ENCODE measurements at places on chromosomes 1 and 21.

- no peak for DNase-seq
Observed at GRCh38 chr1:103267893-103268292, 159.6 kb upstream of the COL11A1 start.

GRCh38 chr1:53543778-53544695 is 84.8 kb downstream of the DMRTB1 start:
- no peak for DNase-seq

GRCh38 chr1:116855191-116855619 is 54.5 kb upstream of the PTGFRN start:
- DNase-seq, result peak; percentile 10

GRCh38 chr1:56834137-56834900 is 15.1 kb upstream of the FYB2 start:
- DNase-seq, result no peak

GRCh38 chr21:46055863-46056281 is 42.0 kb upstream of the COL6A2 start:
- DNase-seq, result no peak

DNA sequence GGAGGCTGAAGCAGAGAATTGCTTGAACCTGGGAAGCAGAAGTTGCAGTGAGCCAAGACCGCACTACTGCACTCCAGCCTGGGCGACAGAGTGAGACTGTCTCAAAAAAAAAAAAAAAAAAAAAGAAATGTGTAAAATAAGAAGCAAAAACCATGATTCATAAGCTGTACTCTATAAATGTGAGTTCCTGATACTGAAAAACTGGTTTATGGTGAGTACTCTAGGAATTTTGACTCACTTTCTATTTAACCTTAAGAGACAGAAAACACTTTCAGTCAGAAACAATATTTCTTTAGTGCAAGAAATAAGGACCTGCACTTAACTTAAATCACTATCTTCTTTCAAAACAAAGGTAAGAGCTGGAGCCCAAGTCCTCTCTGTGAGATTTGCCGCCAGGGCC is 19.9 kb upstream of the POU2F1 start:
- DNase-seq, result no peak

DNA sequence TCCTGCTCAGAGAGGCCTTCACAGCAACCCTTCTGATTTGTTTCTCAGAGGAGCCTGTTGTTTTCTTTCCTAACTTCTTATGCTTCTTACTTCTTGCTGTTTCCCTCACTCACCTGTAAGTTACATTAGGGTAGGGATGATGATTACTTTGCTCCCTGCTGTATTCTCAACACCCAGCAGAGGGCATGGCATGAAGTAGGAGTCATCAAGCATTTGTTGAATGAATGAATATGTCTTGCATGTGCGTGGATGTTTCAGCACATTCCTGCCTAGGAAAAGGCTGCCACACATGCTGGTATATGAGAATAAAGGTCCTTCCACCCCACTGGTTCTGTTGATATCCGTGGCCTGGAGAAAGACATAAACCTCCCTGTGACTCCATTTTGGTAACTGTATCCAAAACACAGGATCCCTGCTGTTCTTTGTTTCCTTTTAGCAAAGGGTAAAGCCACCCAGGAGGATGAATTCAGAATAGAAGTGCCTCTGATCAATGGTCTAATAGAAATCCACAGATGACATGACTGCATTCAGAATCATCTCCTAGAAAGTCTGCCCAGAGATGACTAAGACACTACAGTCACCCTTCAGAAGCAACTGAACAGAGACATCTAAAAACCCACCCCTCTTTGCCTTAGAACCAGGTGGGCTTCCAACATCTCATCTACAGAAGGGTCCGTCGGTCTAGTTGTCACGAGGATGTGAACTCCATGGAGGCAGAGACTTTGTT is 168.8 kb downstream of the ZSCAN20 start:
- DNase-seq, result no peak

DNA sequence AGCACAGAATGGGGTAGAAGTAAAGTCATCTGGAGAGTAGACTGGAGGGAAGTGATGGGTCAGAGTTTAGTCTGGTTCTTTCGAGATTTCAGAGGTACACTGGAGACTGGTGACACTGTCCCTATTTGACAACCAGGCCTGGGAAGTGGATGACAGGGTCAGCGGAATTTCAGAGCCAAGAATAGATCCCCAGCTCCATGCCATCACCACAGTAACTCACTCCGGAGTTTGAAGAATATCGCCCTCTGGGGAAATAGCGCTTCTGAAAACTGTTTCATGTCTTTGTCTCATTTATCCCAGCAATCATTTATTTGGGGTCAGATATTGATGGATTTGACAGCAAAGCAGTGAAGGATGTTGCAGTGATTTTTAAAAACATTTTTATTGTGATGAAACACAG is 7.6 kb upstream of the NFASC start:
- DNase-seq, result no peak

DNA sequence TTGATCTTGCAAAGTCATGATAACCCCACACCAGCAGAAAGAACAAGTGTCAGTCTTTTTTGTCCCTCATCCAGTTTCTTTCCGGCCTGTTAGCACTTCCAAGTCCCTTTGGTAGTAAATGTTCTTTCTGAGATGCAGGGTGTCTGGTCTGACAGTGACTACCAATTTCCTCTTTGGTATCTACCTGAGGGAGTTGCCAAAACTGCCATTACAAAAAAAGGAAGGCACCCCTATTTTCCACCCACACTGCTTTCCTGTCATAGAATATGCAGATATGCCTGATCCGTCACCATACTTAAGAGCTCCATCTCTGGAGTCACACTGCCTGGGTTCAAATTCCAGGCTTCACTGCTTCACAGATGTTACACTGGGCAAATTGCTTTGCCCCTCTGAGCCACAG is 72.4 kb downstream of the ZNF281 start:
- peak; percentile 44 for DNase-seq

GRCh38 chr1:178122283-178122682 is 28.4 kb downstream of the RASAL2 start:
- DNase-seq, result no peak
